ENCODE measurements at places on chromosomes 11 and 22.

DNA sequence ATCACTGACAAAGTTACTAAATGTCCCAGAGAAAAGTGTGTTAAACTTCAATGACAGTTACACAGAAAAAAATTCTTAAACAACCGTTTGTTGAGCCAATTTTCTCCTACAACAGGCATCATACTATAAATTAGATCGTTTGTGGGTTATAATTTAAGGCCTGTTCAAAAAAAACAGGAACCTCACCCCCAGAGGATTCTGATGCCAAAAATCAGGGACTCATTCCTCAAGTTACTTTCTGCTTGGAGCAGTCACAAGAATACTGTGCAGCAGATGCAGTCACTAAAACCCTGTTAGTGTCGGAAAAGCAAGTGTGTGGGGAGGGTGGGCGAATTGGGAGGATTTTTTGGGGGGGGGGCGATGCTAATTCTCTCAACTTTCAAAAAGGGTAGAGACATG, 657 bp downstream of the CWC15 start:
- no peak for DNase-seq

GRCh38 chr11:36594316-36594989, at the start of gene IFTAP:
IFTAP (plus strand) TSS chr11:36594502; CDS start chr11:36610104, 15,602 bp downstream.
- DNase-seq, result peak; percentile 94

DNA sequence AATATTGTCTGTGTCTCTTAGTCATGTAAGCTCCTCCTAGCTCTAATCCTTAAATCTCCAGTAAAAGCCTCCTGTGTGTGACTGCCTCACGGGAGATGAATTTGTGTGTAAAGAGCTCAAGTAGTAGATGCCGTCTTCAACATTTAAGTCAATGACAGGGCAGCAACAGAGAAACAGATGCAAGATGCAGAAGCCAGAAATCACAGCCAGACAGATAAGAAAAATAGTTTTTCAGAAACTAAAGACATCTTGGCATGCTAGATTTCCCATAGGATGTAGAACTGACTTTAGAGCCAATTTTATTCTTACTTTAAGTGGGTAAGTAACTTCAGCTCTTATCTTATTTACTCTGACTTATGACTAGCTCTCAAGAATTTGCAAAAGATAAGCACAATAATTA, 652.8 kb downstream of the KCNA4 start:
- DNase-seq, result no peak

GRCh38 chr11:66231561-66231960, 36.9 kb upstream of the RAB1B start:
- DNase-seq, result no peak

DNA sequence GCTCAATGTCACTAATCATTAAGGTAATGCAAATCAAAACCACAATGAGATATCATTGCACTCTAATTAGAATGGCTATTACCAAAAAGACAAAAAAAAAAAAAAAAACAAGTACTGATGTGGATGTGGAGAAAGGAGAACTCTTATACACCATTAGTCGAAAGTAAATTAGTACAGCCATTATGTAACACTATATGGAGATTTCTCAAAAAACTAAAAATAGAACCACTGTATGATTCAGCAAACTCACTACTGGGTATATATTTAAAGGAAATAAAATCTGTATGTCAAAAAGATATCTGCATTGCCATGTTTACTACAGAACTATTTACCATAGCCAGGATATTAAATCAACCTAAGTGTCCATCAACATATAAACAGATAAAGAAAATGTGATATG, 265.4 kb upstream of the ARHGAP20 start:
- no peak for DNase-seq

GRCh38 chr22:35590634-35591295, 26.4 kb downstream of the MB start:
- no peak for DNase-seq

DNA sequence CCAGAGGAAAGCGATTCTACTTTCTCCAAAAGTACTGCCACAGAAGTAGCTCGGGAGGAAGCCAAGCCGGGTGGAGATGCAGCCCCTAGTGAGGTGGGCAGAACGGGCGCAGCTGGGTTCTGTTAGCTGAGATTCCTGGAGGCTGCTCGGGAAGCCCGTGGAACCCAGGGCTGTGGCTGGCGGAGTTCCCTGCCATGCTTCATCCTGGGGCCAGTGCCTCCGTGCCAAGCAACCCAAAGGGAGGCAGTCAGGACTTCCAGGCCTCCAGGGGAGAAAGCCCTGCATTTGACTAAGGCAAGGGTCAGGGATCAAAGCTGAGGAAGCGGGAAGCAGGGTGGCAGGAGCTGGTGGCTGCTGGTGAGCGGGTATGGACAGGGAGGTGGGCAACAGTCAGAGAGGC, 6.7 kb upstream of the TRMU start:
- DNase-seq, result no peak

GRCh38 chr11:11499300-11499699, 122.5 kb downstream of the GALNT18 start:
- DNase-seq, result no peak

DNA sequence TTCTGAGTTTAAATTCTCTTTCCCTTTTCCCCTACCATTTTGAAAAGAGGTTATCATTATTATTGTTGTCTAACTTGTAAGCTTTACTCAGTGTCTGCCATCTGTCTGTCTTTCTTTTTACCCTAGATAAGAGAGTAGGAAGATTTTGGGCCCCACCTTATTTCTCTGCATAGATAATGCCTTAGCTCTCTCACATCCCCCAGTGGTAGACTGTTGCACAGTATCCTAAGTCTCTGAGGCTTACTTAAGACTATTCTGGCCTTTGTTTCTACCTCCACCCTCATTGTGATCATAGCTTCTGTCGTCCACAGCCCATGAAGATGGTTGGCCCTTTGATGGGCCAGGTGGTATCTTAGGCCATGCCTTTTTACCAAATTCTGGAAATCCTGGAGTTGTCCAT, 3.6 kb upstream of the OR51L1 start:
- no peak for DNase-seq

- DNase-seq, result no peak
Observed at GRCh38 chr22:25942115-25942855, 200.3 kb downstream of the MYO18B start.

DNA sequence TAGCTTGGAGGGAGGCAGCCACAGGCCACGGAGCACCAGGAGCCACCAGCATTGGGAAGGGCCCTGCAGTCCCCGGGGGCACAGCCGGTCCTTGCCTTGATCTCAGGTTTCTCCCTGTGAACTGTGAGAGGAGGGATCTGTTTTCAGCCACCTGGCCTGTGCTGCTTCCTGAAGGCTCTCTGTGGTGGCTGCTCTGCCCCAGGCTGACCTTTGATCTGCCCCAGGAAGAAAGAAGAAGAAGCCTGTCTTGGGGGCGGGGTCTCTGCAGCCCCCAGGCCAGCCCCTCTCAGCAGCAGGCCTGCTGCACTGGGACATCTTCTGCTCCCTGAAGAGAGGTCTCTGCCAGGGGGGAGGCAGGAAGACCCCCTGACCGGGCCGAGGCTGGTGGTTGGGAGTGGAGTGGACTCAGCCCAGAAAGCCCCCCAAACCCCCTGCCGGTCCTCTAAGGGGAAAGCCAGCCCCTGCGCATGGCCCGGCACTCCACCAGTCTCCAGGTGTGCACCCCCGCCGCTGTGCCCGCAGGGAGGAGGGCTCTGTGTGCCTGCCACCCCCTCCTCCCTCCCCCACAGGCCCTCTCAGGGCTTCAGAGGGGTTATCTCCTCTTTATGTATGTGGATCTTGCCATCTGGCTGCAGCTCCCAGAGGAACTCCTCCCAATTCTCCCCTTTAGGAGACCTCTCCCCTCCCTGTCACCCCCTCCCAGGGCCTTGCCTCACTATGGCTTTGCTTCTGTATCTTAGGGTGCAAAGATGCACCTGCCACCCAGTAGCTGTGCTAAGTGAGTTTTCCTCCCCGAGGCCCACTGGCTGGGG, 675.3 kb downstream of the BRD1 start:
- DNase-seq, result no peak

DNA sequence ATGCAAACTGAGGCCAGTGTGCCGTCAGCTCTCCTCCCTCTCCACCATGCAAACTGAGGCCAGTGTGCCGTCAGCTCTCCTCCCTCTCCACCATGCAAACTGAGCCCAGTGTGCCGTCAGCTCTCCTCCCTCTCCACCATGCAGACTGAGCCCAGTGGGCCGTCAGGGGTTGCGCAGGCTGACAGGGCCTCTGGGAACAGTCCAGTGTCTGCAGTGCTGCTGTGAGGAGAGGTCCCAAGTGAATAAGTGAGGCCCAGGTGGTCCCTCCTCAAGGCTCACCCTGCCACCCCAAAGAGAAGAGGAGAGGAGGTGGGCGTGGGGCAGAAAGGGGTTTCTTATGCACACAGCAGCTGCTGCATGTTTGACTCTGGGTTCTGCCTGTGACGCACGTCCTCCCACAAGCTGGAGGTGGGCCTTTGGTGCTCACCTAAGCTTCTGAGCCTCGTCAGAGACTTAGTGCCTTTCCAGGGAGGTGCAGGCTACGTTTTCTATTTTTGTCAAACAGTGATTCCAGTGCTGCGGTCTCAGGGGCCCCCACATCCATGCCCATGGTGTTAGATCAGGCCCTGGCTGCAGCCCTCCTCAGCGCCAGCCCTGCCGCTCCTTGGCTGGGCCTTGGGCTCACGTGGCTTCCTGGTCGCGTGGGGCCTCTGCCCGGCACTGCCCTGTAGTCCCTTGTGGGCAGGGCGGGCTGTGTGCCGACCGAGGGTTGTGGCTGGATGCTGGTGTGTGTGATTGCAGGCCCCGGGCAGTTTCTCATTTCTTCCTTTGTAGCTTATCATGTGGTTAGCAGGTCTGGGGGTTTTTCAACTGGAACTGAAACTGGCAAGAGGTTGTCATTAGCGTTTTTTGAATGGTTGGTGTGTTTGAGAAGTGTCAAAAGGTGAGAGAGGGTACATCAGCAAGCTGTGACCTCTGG, 7.1 kb downstream of the TPCN2 start:
- DNase-seq, result no peak

DNA sequence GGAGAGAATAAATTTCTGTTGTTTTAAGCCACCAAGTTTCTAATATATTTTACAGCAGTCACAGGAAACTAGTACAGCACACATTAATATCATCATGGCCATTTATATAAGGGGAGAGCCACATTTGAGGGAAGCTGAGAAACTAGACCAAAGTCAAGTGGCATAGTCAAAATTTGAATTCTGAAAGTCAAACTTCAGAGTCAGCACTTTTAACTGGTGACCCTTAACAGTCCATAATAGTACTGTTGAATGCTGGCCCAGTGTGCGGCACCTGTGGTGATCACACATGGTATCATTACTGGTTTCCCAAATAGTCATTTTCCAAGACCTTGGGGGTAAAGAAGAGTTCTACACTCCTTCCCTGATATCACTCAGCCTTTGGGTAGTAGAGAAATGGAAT, 44.3 kb upstream of the PAX6 start:
- DNase-seq, result no peak

DNA sequence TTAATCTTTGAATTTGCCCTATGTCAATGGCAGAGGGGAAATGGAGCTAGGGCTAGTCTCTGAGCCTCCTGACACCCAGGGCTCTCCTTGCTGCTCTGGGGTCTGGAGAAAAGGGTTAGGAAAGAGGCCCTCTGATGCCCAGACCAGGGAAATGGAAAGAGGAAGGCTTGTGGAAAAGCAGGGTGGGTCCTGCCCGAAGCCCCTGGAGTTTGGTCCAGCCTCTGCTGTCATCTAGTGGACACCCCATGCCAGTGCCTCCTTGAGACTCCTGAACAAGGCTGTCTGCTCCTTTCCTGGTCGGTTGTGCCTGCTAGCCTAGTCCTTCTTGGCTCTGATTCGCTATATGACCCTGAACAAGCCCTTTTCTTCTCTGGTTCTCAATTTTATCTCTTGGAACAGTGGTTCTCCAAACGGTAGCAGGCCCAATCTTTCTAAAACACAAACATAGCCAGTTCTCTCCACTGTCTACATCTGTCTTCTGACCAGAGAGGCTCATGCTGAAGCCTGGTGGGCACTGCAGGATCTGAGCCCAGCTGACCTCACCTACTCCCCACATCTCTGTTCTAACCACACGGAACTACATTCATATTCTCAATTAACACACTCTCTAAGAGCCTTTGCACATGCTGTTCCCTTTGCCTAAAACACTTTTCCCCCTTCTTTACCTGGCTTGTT, 8.8 kb upstream of the PLA2G3 start:
- peak; percentile 21 for DNase-seq

GRCh38 chr11:26087120-26087935, 244.6 kb upstream of the ANO3 start:
- no peak for DNase-seq

DNA sequence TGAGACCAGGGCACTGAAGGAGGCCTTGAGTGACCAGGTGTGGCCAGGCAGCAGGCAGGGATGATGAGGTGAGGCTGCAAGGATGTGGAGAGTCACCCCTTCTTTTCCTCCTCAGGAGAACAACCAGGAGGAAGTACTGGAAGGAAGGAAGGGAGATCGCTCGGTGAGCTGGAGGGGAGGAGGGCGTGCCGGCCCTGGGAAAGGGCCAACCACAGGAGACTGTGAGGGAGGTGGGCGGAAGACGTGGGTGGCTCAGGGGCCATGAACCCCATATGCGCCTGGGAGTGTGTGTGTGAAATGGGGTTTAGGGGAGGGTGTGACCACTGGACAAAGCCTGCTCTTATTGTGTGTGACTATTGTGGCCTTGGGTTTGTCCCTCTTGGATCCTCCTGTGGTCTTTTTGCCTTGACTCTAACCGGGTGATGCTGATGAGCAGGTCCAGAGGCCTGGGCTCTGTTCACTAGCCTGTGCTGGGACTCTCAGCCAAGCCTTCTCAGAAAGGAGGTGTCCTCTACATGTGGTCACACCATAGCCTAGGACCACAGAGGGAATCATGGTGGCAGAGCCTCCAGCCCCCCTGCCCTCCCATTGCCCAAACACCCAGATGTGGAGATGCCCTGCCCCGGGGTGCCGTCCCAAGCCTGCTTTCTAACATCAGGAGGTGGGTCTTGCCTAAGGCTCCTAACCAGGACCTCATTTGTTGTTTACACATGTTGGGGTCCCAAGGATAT, 41.3 kb upstream of the TUB start:
- DNase-seq, result no peak

DNA sequence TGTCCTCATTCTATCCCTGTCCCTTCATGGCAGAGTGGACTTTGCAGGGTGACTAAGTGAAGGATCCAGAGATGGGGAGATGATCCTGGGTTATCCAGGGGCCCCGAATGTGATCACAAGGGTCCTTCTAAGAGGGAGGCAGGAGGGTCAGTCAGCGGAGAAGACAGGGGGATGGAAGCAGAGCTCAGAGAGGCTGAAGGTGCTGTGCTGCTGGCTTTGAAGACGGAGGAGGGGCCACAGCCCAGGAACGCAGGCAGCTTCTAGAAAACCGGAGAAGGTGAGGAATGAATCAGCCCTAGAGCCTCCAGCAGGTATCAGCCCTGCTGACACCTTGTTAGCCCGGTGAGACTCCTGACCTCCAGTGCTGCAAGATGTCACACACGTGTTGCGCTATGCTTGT, 63.7 kb downstream of the CDKN1C start:
- DNase-seq, result no peak

Measured in SW 1271 (cell line).